ENCODE measurements at places on chromosomes 5 and 9.

GRCh38 chr5:52709167-52709925, 78.4 kb upstream of the ITGA1 start:
- no peak for DNase-seq

- DNase-seq, result no peak
These were observed 4.0 kb downstream of the ETF1 start for GRCh38 chr5:138538943-138539627.

- no peak for DNase-seq
These were observed 124.6 kb downstream of the KCTD16 start for GRCh38 chr5:144295284-144295683.

DNA sequence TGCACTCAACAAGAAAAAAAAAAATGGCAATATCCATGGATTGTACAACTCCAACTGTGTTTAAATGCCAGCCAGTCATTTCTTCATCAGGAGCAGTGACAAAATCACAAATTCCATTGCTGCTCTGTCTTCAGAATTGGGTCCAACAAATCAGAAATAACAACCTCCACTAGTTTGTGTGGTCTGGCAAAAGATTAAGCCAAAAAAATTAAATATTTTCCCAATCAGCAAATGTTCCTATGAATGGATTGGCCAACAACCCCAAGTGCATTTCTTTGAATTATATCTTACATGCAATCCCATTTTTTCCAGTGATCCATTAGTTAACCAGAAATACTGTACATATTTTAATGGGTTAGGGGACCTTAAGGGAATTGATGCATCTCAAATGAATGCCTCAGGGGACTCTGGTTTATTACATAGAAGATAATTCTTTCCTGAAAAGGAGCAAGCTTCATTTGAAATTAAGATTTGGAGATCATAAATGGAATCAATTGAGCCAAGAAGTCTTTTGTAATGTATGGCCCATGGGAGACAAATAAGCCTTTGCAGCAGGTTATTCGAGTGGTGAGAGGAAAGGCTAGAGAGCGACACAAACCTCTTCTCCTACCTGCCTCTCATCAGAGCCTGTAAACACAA, 131.8 kb downstream of the TLE1 start:
- no peak for DNase-seq

DNA sequence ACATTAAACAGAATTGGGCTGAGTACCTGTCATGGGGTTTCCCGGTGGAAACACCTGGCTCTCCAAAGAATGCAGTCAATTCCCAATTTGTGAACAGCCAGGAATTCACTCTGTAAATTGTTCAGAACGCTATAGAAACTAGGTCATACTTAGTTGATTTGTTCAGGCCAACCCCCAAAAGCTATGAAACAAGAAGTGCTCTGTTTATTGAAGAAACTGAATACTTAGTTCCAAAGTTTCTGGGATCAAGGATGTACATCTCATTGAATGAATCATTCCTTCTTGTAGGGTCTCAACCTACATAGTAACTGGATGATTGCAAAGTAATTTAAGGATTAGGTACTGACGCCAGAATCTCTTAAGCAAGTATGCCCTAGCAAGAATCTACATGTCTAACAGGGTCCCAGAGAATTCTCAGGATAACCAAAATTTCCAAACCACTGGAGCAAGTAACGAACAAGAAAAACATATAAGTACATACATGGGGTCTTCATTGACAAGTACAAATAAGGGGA, 659 bp upstream of the TUSC1 start:
- no peak for DNase-seq

DNA sequence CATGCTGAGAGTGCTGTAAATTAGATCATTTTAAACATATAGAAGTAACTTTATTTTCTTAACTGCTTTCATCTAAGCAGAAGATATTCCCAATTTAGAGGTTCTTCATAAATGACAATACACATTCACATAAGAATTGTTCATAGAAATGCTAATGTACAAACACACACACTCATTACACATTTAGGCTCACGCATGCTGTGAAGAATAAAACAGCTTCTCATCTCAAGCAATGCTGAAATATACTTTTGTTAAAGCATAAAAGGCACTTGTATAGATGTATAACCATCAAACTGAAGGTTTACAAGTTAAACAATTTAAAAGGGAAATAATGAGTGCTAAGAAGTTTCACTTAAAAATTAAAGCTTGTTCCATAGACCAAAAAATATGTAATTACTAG, 18.1 kb upstream of the FTMT start:
- no peak for DNase-seq

DNA sequence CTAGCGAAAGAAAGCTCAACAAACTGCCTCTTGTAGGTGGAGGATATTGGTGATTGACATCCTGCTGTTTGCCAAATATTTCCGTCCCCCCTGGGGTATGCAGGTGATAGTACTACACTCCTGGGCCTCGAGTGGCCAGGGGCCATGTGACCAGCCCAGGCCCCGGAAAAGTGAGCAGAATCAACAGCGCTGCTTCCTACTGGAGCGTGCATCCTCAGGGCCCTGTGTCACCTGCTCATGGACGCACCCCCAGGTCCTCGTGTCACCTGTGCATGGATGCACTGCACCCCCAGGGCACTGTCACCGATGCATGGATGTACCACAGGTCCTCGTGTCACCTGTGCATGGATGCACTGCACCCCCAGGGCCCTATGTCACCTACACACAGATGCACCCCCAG, 43.8 kb downstream of the ADAMTS16 start:
- no peak for DNase-seq
